ENCODE measurements at places on chromosomes 4 and X. TPM values are rescaled to one million over a fixed set of nuclear protein-coding genes. Genes with fewer than 3 reads are reported as not detected.

Gene SEPSECS
- total RNA-seq, result 4.7 TPM

GRCh38 chr4:183876268-183876934, 28.7 kb upstream of the STOX2 start:
- no peak for DNase-seq

- peak; percentile 24 for DNase-seq
These were observed 916.7 kb downstream of the TECRL start for GRCh38 chr4:63492515-63492914.

Gene CEP44
- 20.4 TPM for total RNA-seq

- DNase-seq, result no peak
These were observed 1166.3 kb upstream of the ADGRL3 start for GRCh38 chr4:60033826-60034225.

Gene PPP2R2C
- 7.6 TPM for total RNA-seq

GRCh38 chr4:65646136-65646535, 24.2 kb downstream of the EPHA5 start:
- no peak for DNase-seq

Gene CT45A3
- total RNA-seq, result not detected

GRCh38 chr4:5084911-5085475, 33.7 kb downstream of the STK32B start:
- no peak for DNase-seq

Gene SCD5
- total RNA-seq, result 1.5 TPM

Gene CXCR3
- not detected for total RNA-seq

DNA sequence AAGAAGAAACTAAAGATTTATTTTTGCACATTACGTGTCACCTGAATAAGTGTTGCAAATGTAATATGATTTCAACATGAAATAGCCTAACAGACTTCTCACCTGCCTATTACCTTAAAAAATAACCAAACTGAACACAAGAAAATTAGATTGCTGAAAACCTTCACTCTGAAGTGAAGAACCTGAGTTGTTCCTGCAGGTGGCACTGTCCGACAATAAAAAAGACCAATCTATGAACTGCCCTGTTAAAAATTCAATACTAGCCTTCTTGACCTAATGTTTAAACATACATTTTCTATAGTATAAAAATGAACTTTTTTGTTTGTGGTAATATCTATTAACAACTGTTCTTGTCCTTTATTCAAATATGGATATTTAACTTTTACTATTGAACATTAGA, 69.2 kb upstream of the PNPLA4 start:
- DNase-seq, result peak; percentile 33

- DNase-seq, result no peak
These were observed 370.2 kb downstream of the GRIA2 start for GRCh38 chr4:157590679-157591078.

DNA sequence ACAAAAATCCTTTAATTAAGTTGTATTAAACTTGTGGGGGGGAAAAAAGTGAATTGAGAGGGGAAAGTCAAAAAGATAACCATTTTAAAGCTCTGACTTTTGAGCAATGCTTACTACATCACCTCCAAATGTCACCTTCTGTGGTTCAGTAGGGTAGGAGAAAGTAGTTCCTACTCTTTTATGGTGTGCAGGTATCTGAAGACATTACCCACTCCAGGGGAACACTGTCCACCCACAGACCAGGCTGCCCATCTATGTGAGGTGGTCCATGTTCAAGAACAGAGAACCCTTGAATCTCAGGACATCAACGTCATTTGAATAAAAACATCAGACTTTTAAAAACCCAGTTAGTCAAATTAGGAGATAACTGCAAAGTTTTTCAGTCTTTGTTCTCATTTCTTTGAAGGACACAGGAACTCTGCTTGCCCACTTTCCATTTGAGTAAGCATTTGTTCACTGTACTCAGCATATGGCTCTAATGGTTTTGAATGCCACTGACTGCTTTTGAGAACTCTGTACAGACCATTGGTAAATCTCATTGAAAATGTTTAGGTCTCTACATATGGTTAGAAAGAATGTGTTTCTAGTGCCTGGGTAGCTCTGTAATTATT, 18.4 kb downstream of the NMU start:
- DNase-seq, result no peak

DNA sequence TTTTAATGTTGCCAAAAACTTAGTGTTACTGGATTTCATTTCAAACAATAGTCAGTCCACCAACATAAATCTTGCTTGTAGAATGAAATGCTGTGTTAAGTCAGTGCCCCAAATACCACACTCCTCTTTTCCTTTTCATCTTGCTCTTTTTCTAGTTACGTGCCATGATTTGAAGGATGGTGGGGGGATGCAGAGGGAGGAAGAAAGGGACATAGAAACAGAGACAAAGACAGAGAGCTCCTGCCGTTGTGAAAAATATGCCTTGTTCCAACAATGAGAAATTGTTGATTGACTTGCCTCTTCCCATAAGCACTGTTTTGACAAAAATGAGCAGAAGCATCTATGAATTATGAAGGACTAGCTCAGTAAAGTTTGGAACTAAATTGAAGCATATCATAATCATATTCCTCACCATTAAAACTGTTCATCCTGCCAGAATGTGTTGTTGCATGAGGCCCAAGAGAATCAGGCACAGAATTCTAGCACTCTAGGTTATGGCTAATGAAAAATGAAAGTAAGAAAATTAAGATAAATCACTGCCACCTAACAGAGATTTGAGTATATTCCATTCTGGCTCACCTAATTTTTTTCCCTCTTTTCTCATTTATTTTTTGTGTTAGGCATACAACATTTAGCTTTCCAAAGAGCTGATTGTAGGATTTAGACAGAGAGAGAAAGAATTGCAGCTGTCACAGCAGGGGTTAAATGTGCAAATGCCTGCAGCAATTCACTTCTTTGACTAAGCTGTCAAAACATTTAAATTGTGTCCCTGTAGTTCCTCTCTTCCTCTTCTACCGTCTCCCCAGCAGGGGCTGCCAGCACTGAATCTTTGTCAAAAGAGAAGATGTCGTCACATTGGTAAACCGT, 111.6 kb upstream of the PTPN13 start:
- DNase-seq, result peak; percentile 95

Gene KIAA0232
- total RNA-seq, result 45.1 TPM

DNA sequence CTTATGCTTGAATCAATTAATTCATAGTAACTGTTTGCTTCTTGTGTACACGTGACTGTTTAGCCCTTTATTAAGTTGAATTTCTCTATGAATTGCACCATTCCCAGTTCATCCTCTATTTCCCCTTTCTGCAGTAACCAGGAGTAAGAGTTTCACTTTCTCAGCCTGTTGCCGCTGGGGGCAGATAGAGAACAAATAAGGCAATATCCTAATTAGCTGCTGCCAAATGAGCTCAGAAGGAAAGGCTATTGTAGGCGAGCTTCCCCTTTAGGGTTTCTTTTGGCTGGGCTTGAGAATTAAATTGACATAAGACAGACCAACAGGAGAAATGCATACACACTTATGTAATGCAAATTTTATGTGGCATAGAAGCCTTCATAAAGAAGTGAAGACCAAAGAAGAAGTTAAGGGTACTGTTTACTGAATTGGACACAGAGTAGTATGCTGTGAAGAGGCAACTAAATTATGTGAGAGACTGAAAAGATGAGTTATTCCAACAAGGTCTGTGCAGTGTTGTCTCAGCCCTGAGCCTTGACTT, 1594.7 kb downstream of the TECRL start:
- DNase-seq, result peak; percentile 19

Measured in GM23338 (cell line).